ENCODE measurements at places on chromosomes 1 and 21.
A peak's percentile ranks its signal among the peaks of the same experiment; 100 is the strongest.

DNA sequence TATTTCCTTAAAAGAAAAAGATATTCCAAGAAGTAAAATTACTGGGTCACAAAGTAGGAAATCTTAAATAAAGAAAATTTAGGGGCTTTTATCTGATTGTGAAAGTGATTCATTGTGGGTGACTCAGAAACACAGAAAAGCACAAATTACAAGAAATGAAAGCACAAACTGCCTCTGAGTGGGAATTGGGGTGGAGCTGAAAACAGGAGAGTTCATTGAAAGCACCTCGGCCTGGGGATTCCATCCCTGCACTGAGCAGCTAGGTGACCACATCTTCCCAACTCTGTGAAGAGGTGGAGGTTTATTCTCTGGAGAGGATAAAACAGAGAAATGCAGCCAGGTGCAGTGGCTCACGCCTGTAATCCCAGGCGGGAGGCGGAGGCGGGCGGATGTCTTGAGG lies 7.4 kb downstream of the GJA4 start:
- DNase-seq = no peak

- DNase-seq = no peak
These were observed 148.7 kb upstream of the SAMSN1 start for GRCh38 chr21:14694817-14695216.

DNA sequence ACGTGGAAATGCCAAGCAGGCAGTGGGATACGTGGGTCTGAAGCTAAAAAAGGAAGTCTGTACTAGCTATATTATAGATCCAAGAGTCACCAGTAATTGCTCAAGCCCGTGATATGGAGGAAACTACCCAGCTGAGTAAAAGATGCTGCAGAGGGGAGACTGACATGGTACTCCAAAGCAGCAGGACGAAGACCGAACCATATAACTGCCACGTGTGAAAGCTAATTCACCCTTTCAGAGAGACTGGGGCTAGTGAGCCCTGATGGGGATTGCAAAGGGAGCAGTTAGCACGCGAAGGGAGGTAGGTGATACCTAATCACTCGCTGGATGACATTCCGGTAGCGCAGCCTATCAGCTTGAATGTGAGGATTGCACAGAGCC lies 316 bp downstream of the AP4B1 start:
- no peak for DNase-seq

DNA sequence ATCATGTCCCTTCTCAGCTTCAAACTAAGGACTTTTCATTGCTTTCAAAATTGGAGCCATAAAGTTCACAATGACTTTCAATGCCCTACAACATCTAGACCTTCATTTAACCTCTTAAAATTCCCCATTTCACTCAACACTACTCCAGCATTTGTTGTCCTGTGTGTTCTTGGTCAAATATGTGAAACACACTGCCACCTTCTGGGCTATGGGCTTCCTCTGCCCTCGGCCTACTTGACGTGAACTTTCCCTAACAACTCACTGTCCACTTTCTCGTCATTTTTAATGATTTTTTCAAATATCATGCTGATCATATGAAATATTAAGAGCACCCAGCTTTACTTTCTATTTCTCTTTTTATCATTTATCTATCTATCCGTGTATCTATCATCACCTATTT lies 2018.4 kb downstream of the NCAM2 start:
- DNase-seq = no peak

DNA sequence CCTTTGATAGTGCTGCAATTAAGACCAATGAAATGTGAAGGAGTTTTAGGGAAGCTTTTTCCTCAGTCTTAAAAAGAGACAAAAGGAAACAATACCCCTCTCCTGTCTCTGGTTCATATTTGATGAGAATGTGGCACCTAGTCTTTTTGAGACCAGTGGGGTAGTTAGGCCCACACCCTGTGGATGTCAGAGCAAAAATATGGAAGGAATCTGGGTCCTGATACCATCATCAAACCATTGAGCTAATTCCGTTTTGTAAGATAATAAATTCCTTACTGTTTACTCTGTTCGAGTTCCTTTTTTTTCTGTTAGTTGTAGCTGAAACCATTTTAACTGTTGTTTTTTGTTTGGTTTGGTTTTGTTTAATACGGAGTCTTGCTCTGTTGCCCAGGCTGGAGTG lies 33.3 kb downstream of the PTPRC start:
- DNase-seq = no peak

- DNase-seq = no peak
These were observed 54.1 kb upstream of the ABCG1 start for GRCh38 chr21:42164818-42165217.

DNA sequence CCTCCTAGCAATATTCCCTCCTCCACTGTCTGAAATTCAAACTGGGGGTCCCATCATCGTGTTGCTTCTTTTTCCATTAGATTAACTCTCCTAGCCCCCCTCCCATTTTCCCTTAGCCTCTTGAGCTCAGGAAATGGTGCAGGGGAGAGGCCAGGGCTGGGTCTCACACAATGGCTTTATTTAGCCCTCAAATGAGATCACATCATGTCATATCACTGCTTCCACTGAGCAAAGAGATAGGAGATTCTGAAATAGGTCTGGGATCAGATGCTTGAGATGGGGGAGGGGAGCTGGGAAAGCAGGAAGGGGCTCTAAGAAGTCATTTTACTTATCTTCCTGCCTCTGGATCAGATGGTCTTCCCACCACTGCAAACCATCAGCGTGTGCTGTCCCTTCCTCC lies 17.8 kb upstream of the ARHGEF2 start:
- no peak for DNase-seq

DNA sequence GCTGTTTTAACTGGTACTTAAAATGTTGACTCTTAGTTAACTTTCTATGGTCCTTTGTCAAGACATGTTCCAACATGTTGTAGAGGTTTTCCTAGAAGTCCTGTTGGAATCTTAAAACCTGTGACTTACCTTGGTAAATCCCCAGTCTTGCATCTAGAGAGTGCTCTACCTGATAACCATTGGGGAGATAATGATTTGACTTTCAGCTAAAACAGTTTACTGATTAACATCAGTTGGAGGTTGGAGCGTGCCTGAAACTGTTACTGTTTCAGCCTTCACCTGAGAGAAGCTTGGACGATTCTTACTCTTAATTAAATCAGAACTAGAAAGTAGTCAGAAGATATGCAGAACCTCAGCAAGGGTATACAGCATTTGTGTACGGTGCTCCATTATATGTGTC lies 8.8 kb downstream of the MDM4 start:
- no peak for DNase-seq

- DNase-seq = no peak
These were observed 3.3 kb downstream of the TTLL10 start for GRCh38 chr1:1176931-1177330.

DNA sequence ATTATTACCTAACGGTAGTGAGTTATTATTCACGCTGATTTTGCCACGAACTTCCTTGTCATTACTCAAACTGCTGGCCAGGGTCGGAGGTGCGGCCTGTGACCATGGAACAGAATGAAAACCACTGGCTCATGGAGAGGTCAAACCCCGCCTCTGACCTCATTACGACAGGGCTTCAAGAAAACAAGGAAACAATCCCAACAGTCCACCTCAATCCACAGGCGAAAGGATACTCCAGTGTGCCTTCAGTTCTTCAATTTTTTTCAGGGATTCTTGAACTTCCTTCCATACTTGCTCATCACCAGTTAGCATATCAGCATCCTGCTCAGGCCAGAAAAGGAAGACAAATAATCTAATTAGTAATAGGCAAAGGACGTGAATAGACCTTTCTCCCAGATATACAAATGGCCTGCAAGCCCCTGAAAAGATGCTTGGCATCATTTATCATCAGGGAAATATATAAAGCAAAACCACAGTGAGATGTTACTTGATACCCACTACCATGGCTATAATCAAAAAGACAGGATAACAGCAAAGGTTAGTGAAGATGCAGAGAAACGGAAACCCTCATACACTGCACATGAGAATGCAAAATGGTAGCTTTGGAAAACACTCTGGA lies 643.4 kb downstream of the SMYD3 start:
- DNase-seq = no peak

GRCh38 chr21:38077569-38077968 lies 161.3 kb upstream of the KCNJ6 start:
- DNase-seq = no peak

DNA sequence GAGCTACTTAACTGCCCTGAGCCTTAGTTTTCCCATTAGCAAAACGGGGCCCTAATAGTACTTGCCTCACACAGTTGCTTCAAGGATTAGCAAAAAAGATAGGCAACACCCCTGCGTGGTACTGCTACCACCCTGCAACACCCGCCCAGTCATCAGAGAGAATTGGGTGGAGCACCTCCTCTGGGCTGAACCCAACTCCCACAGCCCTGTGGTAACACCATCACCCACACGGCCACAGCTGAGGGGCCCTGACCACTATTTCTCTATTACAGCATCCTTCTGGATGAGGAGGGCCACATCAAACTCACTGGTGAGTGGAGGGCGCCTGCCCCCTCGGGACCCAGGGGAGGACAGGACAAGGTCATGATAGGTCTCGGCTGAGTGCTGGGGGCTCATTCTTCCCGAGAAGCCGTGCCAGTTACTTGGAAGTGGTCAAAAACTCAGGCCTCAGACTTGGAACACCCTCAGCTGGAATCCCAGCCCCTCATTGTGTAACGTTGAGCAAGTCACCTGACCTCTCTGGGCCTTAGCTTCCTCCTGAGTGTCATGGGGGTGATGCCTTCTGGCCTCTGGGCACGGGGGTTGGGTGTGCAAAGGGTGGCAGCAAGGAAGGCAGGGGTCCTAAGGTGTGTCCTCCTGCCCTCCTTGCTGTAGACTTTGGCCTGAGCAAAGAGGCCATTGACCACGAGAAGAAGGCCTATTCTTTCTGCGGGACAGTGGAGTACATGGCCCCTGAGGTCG lies 24.6 kb downstream of the RPS6KA1 start:
- DNase-seq = no peak

- no peak for DNase-seq
These were observed 127.8 kb downstream of the TMEM53 start for GRCh38 chr1:44546403-44547053.

GRCh38 chr21:19326531-19327319 lies 923.1 kb upstream of the TMPRSS15 start:
- no peak for DNase-seq

DNA sequence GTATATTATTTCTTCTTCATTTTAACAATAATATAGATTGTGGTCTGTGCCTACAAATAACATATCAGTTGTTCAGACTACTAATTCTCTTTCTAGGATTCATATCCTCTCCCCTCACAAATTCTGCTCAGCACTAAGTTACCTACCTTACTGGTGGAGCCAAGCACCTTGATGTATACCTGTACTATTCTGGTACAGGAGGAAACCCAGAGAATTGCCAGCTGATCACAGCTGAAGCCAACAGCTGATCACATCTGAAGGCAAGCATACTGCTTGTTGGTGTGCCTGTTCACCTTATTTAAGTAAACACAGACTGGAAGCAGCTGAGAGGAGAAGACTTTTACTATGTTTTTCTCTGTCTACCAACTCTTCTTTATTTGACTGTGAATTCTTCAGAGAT lies 101.8 kb downstream of the PBX1 start:
- no peak for DNase-seq

DNA sequence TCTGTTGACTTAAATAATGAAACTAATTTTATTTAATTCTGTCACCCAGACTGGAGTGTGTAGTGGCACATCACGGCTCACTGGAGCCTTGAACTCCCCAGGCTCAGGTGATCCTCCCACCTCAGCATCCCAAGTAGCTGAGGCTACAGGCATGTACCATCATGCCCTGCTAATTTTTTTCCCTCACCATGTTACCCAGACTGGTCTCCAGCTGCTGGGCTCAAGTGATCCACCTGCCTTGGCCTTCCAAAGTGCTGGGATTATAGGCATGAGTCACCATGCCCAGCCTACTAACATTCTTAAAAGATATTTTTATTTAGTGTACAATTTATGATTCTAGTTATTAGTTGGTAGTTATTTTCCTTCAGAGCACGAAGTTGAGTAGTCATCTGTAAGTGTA lies 49.5 kb downstream of the NRDC start:
- DNase-seq = no peak

- peak; percentile 23 for DNase-seq
These were observed 4.9 kb downstream of the ASAP3 start for GRCh38 chr1:23478896-23479665.

DNA sequence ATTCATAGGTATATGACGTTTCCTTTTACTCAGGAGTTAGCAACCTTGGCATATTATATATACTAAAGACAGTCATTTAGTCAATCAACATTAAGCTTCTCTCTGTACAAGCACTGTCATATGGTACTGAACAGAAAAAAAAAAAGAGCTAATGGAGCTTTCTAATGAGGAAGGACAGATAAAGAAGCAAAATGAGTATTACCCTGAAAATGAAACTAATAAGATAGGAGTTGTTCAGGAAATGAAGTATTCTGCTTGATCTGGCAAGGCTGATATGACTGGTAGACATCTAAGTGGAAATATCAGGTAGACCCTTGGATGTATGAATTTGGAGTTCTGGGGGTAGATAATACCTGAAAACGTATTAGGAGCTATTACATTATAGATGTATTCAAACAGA lies 4.3 kb upstream of the IKBKE start:
- no peak for DNase-seq

DNA sequence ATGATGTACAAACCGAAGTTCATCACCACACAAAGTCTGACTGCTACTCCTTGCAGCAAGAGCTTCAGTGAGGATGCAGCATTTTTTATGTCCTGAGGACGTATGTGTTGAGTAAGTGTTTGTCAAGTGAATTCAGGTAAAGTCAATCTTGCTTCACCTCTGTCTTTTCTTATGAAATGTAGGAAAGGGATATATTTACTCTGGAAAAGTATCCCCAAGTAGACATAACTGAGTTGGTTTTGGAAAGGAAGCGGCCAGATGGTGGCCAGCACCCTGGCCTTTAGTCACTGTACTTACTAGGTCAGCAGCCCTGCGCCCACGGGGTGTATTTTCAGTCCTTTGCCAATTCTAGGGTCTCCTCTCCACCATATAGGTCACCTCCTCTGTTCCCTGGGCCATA lies 75.2 kb downstream of the SUSD4 start:
- DNase-seq = no peak

GRCh38 chr1:237938553-237938952 lies 47.8 kb upstream of the ZP4 start:
- DNase-seq = no peak

DNA sequence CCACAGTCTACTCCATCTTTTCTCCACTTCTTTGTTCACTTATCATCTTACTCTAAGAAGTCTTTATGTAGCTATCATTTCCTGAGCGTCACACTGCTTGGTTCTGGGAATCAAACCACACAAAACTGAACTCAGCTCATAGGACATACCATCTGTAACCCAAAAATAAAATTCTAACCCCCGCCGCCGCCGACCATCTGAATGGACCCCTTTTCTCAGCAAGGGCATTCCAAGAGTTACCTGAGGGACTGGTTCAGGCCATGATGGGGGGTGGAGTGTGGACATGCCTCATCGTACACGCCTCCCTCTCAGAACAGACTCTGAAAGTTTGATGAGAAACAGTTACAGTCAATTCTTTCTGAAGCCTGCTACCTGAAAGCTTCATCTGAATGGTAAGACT lies 12.6 kb upstream of the CHI3L2 start:
- no peak for DNase-seq

DNA sequence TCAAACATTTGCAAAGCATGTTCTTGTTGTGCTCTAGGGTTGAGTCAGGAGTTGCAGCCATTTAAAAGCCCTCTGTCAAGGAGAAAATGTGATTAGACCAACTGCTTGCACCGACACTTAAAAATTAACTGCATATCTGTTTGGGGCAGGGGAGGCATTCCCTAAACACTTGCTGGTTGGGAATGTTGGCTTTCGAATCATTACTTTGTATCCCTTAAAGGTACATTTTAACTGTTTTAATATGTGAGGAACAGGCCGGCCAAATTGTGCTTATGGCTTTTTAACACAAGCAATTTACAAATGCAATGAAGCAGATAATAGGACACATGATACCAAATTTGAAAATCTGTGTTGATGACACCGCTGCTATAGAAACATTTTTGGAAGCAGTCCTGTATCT lies 159.1 kb downstream of the LHX8 start:
- no peak for DNase-seq
